ENCODE measurements at places on chromosomes 11 and 22.

GRCh38 chr11:44600839-44601383 lies 35.4 kb downstream of the CD82 start:
- no peak for DNase-seq

GRCh38 chr11:415640-416041 lies 842 bp upstream of the SIGIRR start:
- DNase-seq: no peak

DNA sequence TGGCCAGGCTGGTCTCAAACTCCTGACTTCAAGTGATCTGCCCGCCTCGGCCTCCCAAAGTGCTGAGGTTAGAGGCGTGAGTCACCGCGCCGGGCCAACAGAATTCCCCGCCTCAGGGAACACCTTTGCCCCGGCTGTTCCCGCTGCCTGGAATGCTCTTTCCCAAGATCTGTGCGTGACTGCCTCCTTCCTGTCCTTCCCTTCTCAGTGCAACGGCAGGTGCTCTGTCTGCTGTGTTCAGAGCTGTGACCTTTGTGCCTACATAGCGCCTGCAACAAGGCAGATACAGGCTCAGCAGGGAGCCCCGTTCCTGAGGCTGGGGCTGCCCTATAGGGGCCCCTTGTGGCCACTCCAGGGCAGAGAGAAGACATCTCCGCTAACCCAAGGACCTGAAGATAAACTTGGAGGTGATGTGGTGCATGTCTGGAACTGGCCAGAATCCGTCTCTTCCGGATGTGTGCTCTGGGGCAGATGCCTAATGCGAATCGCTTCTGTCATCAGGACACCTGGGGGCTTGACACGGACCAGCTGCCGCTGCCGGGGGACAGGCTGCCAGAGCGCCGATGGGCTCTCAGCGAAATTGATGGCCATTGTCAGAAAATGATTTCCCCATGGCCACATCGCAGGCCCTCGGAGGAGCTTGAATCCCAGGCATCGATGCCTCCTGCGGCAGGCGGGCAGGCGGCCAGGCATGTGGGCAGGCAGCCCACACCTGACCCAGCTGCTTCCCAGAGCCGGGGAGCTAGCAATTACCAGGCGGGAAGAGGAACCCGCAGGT lies 43.5 kb upstream of the TCF20 start:
- DNase-seq: no peak

GRCh38 chr11:123392844-123393243 lies 37.2 kb upstream of the GRAMD1B start:
- no peak for DNase-seq

GRCh38 chr22:28801845-28802594 lies 1.7 kb upstream of the XBP1 start:
- DNase-seq: no peak

GRCh38 chr11:92986585-92986984 lies 17.1 kb downstream of the MTNR1B start:
- DNase-seq: no peak
